ENCODE measurements at places on chromosomes 5 and 9.

GRCh38 chr5:93022796-93023447 is 558.1 kb downstream of the NR2F1-AS1 start:
- no peak for DNase-seq

DNA sequence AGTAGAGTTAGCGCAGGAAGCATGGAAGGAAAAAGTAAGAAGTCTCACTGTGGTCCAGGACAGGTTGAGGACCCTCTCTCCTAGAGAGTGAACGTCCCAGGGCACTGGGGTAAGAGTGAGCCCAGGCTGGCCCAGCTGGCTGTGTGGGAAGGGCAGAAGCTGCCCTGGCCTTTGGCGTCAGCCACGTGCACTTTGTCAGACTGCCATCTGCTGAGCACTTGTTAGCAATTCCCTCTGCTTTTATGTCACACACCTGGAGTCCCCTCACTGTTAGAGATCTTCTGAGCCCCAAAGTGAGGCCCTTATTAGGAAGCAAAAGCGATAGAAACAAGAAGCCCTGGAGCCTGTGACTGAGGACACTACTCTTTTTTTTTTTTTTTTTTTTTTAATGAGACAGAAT is 79.1 kb downstream of the UGCG start:
- no peak for DNase-seq

- no peak for DNase-seq
Observed at GRCh38 chr5:147935032-147935431, 28.7 kb upstream of the C5orf46 start.

DNA sequence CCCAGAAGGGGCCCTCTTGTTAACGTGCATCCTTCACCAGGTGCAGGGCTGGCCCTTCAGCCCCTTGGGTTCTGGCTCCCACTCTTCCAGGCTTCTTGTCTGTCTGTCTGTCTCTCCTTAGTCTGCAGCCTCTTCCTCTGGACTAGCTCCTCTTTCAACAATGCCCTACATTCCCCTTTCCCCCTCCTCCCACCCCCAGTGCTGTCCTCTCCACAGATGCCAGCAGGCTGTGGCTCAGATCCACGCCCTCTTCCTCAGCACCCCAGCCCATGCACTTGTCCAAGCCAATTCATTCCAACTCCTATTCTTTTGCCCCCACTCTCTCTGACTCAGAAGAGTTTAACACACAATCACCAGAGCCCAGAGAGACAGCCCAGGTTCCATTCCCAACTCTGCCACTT is 45.2 kb upstream of the ALDH1B1 start:
- no peak for DNase-seq

GRCh38 chr9:131228988-131229387 is 47.3 kb downstream of the FAM78A start:
- DNase-seq = no peak

GRCh38 chr5:72110394-72111013 is 3.2 kb downstream of the MAP1B start:
- no peak for DNase-seq

DNA sequence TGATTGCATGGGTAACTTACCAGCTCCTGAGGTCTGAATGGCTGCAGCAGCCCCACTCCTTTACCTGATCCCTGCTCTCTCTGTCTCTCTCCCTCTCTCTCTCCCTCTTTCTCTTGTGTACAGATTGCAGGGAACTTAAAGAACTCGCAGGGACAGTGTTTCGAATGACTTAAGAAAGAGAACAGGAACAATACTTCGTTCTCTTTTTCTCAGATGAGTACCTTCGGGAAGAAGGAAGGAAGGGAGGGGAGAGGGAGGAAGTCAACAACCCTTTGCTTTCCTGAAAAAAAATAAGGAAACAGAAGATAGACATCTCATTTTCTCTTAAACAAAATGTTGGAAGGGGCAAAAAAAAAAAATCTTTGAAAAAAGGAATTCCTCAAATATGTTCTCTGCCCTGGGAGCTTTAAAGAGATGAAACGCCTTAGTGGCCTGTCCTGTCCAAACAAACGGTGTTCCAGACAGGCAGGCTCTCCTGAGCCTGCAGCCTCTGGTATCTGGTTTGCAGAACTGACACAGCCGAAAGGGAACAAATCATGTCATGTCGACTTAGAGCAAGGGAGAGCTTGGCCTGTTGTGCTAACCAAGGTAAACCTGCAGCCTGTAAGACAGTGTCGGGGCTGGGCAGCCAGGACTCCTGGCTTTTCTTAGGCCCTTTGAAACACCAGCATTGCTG is at the start of gene ZNF366:
Gene ZNF366 (minus strand): TSS at position 180 of the 676 bp plus-strand sequence. CDS start 45,914 bp downstream, outside the sequence.
- no peak for DNase-seq

GRCh38 chr5:88884608-88884877 is 1.6 kb upstream of the MEF2C start:
- no peak for DNase-seq

- DNase-seq = no peak
Observed at GRCh38 chr9:82022121-82022520, 33.5 kb downstream of the SPATA31D1 start.

DNA sequence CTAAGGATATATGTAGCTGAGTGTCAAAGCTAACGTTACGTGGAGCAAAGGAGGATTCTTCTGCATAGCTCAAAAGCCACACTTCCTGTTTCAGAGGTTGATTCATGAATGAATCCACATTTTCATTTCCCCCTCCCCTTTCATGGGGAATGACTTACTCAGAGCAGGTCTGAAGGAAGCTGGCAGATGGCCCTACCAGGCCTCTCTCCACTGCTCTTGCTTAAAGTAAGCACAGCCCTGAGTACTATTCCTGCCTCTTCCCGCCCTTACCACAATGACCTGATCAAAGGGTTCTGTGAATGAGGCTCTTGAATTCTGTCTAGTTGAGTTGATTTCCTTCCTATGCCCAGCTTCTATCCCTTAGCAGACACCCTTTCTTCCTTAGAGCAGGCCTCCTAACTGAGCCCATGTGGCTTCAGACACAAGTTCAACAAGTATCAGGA is 6.3 kb downstream of the IGIP start:
- DNase-seq = no peak

DNA sequence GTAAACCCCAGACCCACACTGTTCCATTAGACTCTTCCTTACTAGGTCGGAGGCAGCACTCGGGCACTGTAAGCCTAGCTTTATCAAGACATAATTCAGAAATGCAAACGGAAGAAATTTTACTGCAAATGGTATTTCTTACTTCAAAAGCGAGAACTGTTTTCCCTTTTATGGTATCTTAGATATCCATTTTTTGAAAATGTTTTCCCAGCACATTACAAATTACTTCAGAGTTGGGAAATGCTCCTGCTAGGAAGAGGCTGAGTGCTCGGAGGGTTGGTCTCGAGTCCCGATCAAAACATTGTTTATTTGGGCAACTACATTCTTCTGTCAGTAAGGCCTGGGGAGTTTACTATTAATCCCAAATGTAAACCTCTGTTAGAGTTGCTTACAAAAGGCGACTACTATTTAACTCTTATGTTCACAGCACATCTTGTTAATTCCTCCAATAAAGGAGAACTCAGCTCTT is 332.9 kb downstream of the CWC27 start:
- no peak for DNase-seq
